ENCODE measurements at places on chromosomes 13 and 19.

- no peak for DNase-seq
Measured at GRCh38 chr13:109821103-109821502, 34.7 kb upstream of the IRS2 start.

DNA sequence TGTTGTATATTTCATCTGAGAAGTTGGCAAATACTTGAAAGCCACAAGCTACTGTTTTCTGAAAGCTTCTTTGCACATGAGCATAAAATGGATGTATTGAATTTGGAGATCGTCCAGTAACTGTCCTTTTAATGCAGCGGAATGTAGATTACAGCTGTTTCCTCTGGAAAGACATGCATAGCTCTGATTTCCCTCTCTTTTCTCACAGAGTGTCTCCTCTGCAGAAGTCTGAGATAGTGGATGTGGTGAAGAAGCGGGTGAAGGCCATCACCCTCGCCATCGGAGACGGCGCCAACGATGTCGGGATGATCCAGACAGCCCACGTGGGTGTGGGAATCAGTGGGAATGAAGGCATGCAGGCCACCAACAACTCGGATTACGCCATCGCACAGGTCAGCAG is 283.0 kb downstream of the SHISA2 start:
- DNase-seq: no peak

- no peak for DNase-seq
Measured at GRCh38 chr19:46610851-46611770, 10.0 kb downstream of the CALM3 start.

- no peak for DNase-seq
Measured at GRCh38 chr13:23609874-23610576, 39.8 kb downstream of the TNFRSF19 start.

GRCh38 chr13:23105051-23105450 is 75.7 kb upstream of the SGCG start:
- no peak for DNase-seq

DNA sequence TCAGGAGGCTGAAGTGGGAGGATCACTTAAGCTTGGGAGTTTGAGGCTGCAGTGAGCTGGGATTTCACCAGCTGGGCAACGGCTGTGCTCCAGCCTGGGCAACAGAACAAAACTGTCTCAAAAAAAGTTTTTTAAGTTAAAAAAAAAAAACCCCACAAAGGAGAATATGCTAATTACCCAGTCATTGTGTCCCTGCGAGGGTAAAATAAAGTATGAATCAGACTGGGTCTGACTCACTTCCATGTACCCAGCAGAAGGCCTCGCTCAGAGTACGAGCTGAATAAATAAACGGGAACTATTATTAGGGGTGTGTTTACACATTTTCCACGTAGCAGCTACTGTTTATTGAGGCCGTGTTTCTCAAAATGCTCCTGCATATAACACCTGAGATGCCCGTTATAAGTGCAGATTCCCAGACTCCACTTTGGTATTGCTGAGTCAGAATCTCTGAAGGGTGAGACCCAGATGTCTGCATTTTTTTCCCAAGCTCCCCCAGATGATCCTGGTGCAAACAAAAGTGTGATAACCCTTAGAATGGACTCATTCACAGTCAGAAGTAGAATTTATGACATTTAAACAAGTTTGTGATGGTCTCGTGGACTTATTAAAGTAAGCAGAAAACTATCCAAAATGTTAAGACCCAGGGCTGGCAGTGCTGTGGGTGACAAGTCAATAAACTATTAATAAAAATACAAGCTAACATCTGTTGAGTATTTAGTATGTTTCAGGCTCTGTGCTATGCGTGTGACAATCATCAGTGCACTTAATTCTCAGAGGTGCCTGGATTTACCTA is 28.2 kb downstream of the KCNC3 start:
- no peak for DNase-seq

GRCh38 chr13:48000559-48001113 is 437 bp downstream of the SUCLA2 start:
- no peak for DNase-seq

GRCh38 chr13:107266657-107267056 is 698.7 kb upstream of the ARGLU1 start:
- DNase-seq: no peak

DNA sequence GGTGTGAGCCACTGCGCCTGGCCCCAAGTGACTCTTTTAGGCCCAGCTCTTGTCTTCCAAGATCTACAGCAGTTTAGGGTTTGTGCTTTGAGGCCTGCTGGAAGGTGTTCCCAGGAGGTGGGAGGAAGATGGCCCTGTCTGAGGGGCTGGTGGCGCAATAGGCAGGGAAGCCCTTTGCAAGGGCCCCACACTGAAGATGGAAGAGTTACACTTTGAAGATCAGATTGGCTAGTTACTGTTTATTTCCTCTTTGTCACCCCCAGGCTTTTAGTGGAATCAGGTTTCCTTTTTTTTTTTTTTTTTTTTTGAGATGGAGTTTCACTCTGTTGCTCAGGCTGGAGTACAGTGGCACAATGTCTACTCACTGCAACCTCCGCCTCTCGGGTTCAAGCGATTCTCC is 1.9 kb upstream of the RABAC1 start:
- DNase-seq: no peak

GRCh38 chr19:7506385-7507328 is 9.2 kb upstream of the ZNF358 start:
- DNase-seq: peak; percentile 37

- DNase-seq: no peak
Measured at GRCh38 chr19:30536975-30537374, 164.8 kb downstream of the ZNF536 start.

DNA sequence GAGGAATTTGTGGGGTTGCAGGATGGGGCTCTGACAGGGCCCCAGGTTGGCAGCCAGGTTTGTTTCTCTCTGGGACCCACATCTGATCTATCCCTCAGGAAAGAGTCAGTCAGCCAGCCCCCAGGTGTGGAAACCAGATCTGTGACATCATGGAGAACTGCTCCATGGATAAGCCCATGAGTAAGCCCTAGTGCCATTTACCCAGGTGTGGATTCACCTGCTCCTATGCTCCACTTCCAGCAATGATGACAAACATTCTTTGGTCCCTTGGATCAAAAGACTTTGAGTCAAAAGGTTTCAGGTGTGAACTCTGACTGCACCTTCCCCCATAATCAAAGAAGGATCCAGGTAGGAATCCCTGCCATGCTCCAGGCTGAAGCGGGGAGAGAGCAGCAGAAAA is 26.9 kb upstream of the IGFL4 start:
- DNase-seq: no peak

GRCh38 chr13:45847554-45848224 is 3.9 kb downstream of the SIAH3 start:
- DNase-seq: no peak

DNA sequence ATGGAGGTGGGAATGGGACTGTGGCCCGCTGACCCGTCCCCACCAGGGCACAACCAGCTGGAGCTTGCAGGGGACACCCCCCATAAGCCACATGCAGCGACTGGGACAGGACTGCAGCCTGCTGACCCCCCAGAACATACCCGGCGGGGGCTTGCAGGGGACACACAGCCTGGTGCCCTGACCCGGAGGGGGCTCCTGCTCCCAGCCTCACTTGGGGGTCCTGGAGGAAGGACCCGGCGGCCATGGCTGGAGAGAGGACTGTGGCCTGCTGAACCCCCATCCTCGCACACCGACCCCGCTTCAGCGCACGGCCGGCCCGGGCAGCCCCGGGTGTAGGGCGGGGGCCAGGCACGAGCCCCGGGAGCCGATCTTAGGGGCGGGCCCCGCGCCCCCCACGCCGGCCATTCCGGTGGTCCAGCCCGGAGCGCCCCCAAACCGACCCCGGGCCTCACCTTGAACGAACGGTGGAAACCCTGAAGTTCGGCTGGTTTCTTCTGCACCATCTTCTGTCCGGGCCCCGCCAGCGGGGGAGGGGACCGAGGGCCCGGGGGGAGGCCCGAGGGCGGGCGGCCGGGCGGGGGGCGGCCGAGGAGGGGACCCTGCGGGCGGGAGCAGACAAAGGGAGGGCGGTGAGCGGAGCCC is 574 bp downstream of the MKNK2 start:
- no peak for DNase-seq

GRCh38 chr19:40257096-40257517 is 28.0 kb downstream of the AKT2 start:
- DNase-seq: no peak

DNA sequence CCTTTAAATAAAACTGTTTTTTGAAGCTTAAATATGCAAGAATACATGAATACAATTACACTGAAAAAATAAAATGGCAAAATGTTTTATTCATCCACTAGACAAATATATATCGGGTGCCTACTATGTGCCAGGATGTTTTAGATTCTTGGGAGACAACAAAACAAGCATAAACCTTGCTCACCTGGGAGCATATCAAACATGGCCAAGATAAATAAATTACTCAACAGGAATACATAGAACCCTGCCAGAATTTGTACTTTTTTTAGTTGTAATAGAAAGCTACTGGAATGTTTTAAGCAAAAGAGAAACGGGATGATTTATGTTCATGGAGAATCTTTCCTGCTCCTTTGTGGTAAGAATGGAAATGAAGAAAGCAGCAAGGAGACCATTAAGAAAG is 2358.5 kb upstream of the PCDH20 start:
- DNase-seq: no peak

GRCh38 chr19:13839938-13840304 is 37.0 kb upstream of the NANOS3 start:
- DNase-seq: no peak

- no peak for DNase-seq
Measured at GRCh38 chr13:49443357-49443703, 534 bp downstream of the CAB39L start.

DNA sequence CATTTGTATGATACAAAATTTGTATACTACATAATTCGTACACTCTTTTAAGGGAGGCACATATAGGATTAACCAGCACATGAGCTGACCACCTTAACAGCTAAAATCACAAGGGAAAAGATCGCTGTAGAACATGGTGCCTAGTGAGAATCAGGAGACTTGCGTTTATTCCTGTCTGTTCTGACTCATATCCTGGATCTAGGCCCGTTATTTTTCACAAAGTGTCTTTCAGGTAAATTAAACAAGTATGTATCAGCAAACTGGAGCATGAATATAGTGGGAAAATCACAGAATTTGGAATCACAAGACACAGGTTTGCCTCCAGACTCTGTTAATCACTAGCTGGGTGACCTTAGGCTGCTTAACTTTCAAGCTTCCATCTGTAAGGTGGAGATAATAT is 47.5 kb upstream of the ESD start:
- no peak for DNase-seq

- no peak for DNase-seq
Measured at GRCh38 chr13:97287047-97287383, 64.9 kb downstream of the MBNL2 start.

DNA sequence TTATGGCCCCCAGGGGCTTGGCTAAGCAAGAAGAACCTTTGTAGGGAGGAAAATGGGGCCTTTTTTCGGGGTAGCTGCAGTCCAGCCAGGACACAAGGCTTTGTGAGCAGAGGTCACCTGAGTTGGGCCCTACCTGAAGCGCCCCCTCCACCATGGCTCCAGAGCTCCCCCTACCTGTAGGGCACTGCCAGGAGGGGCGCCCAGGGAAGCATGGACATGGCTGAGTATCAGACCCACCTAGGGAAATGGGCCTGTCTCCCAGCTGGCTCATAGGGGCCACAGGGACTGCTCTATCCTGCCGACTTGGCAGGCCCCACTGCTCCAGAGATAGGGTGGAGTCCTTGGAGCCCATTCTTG is 9.0 kb upstream of the CEBPA start:
- no peak for DNase-seq

GRCh38 chr19:4023600-4024398 is 16.3 kb downstream of the PIAS4 start:
- DNase-seq: peak; percentile 50
